A673 (cell line): ENCODE measurements at places on chromosomes 7 and 10. TPM values are rescaled to one million over a fixed set of nuclear protein-coding genes. Genes with fewer than 3 reads are reported as not detected.

DNA sequence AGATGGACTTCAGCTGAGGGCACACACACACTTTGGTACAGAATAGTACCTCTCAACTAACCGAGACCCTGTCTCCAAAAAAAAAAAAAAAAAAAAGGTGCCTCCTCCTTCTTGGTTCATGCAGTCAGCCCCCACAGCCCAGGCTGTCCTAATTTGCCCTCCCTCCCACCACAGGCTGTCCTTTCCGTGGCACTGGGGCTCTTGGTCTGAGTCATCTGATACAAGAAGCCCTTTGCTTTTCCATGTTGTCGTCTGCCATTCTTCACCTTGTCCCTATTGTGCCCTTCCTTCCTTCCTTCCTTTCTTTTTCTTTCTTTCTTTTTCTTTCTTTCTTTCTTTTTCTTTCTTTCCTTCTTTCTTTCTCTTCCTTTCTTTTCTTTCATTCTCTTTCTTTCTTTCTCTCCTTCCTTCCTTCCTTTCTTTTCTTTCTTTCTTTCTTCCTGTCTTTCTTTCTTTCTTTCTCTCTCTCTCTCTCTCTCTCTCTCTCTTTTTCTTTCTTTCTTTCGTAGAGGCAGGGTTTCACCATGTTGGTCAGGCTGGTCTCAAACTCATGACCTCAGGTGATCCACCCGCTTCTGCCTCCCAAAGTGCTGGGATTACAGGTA lies 96.0 kb upstream of the IKZF1 start:
- DNase-seq, result no peak
- no peaks in the 10 kb centered on the region for H3K27me3 ChIP-seq
- H3K36me3 ChIP-seq, result no peaks in the 10 kb centered on the region
- H3K27ac ChIP-seq, result no peak overlapping the region
- H3K4me3 ChIP-seq, result no peak overlapping the region

The FXYD4 gene
- total RNA-seq, result not detected in 2 replicates

The MALRD1 gene
- total RNA-seq, result 0.86 and 1.1 TPM in 2 replicates

DNA sequence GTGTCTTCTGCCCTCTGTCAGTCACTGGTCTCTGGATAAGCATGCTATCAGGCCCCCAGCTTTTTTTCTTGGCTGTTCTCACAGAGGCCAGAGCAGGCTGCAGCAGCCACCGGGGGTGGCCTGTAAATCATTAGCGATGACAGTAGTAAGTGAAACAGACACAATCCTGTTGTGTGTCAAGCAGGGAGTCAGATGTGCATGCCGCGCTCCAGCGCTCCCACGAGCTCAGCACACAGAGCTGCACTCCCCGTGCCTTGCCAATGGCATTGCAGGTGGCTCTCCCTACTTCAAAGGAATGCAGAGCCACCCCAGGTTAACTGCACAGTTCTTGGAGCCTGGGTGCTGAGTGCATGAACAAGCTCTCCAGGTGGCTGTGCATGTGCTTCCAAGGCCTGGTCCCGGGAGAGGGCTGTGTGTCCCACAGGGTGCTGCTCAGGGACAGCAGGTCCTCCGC lies 226.1 kb downstream of the GLRX3 start:
- no peaks in the 10 kb centered on the region for H3K27me3 ChIP-seq
- no peak for DNase-seq

The EZH2 gene
- 123 and 140 TPM in 2 replicates for total RNA-seq
